ENCODE measurements at places on chromosomes 2 and 18. TPM values are rescaled to one million over a fixed set of nuclear protein-coding genes. Genes with fewer than 3 reads are reported as not detected.

GRCh38 chr2:224611938-224612337, 26.8 kb upstream of the CUL3 start:
- DNase-seq = no peak

DNA sequence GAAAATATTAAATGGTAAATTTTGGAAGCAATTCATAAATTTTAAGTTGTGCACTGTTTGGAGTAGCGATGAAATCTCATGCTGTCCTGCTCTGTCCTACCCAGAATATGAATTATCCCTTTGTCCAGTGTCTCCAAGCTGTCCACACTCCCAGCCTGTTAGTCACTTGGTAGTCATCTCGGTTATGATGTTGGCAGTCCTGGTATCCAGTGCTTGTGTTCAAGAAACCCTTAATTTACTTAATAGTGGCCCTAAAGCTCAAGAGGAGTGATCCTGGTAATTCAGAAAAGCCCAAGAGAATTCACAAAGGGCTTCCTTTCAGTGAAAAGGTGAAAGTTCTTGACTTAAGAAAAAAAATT, 71.8 kb upstream of the STAM2 start:
- DNase-seq = no peak

- DNase-seq = no peak
Observed at GRCh38 chr2:124542932-124543640, 518.0 kb downstream of the CNTNAP5 start.

- no peak for DNase-seq
Observed at GRCh38 chr2:109155553-109156451, 26.8 kb downstream of the SH3RF3 start.

- DNase-seq = no peak
Observed at GRCh38 chr2:86027922-86028765, 77.5 kb downstream of the POLR1A start.

DNA sequence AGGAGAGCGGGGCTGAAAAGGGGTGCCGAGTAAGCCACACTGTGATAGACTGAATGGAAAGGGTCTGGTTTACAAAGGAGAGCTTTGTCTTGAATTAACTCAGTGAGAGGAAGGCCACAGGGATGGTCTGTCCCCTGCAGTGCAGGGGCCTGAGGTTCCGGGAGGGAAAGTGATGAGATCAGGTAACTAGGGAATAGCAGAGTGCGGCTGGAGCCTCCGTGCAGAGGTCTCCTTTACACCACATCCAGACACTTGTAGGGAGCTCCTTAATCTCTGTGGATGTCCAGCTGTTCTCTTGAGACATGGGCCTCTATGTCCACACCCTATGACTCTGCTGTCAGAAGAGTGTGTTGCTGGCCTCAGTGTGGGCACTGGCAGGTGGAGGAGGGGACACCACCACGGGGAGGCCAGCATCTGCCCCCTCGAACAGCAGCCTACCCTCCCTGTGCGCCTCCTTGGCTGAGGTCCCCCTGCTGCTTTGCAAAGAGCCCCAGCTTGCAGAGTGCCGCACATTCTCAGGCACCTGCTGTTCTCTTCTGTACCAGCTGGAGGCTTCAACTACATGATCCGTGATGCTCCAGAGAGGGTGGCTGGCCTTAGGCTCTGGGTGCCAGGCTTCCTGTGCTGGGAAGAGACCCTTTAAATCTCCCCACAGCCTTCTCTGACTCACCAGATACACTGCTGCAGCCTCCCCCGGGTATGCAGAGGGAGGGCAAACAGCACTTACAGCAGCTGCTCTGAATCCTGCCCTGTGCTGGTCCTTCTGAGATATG, 25.9 kb downstream of the ENOSF1 start:
- DNase-seq = no peak

DNA sequence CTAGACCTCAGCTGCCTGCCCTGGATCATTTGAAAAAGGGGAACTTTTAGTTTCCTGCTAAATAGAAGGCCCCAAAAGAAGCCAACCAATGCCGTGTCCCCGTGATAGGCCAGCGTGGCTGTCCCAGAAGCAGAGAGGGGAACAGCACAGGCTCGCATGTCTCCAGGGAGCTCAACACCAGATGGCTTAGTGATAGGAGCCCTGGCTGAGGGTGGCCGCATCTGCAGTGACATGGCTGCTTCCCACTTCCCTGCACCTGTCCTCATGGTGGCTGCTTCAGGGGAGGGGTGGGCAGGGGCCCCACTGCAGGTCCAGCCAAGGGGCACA, 79.6 kb downstream of the MBP start:
- DNase-seq = no peak

GRCh38 chr2:23703037-23703582, 223.8 kb downstream of the ATAD2B start:
- DNase-seq = peak; percentile 67

GRCh38 chr2:224975761-224976160, 66.5 kb downstream of the DOCK10 start:
- no peak for DNase-seq

GRCh38 chr2:126300348-126300747, 355.6 kb upstream of the GYPC start:
- DNase-seq = no peak

DNA sequence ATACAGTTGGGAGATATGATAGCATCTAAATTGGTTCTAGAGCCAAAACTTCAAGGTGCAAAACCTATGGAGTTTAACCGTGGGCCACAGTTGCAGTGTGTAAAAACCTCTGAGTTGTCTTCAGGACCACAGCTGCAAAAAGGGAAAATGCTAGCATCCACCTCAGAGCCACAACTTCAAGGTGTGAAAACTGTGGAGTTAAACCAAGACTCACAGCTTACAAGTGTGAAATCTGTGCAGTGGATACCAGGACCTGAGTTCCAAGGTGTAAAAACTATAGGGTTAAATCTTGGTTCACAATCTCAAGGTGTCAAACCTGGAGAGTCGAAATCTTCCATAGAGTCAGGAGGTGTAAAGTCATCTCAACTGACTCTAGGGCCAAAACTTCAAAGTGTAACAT, 10.4 kb upstream of the ZNF512 start:
- no peak for DNase-seq

DNA sequence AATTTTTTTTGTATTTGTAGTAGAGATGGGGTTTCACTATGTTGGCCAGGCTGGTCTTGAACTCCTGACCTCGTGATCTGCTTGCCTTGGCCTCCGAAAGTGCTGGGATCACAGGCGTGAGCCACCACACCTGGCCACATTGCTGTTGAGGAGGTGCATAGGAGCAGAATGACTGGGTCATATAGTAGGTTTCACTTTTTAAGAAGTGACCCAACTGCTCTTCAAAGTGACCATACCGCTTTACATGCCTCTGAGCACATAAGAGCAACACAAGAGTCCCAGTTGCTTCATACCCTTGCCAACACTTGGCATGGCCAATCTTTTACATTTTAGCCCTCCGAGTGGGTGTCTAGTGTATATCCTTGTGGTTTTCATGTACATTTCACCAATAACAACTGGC, 28.9 kb downstream of the RRM2 start:
- no peak for DNase-seq

DNA sequence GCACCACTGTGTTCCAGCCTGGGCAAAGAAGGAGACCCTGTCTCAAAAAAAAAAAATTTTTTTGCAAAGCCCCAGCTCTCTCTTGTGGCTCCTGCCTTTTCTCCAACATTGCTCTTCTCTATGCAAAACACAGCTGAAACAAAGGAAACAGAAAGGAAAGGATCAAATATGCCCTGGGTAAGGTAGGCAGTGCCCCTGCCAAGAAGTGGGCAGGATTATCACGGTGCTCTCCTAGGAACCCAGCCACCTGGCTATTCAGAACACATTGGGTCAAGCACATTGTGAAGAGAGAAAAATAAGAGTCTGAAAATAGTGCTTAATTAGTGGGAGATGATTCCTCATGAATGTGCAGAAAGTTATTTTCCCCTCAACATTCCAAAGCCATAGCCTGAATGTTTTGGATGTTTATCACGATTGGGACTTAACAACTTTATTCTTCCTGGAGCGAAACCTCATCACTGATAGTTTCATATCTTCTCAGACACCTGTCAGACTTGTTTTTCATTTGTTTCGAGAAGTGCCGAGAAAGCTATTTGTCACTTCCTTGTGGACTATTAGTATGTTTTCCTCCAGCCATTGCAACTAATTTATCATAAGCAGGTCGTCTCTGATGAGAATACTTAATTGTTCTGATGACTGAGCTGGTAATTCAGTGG, 42.7 kb upstream of the RPL31 start:
- DNase-seq = no peak

- no peak for DNase-seq
Observed at GRCh38 chr2:28601616-28602015, 105.8 kb downstream of the PLB1 start.

DNA sequence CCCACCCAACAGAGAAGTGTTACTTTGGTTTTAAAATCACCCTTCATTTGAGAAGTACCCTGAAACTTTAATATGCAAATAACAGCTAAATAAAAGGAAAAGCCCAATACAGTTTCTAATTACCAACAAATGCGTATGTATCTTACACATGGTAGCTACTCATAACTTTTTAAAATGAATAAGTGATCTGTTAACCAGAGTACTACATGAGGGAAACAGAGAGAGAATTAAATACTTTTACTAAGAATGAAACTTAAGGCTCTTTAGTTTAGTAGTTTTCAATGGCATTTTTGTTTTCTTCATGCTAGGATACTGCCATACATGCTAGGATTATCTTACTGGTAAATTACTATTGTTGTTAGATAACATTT, 39.1 kb upstream of the NABP1 start:
- no peak for DNase-seq

DNA sequence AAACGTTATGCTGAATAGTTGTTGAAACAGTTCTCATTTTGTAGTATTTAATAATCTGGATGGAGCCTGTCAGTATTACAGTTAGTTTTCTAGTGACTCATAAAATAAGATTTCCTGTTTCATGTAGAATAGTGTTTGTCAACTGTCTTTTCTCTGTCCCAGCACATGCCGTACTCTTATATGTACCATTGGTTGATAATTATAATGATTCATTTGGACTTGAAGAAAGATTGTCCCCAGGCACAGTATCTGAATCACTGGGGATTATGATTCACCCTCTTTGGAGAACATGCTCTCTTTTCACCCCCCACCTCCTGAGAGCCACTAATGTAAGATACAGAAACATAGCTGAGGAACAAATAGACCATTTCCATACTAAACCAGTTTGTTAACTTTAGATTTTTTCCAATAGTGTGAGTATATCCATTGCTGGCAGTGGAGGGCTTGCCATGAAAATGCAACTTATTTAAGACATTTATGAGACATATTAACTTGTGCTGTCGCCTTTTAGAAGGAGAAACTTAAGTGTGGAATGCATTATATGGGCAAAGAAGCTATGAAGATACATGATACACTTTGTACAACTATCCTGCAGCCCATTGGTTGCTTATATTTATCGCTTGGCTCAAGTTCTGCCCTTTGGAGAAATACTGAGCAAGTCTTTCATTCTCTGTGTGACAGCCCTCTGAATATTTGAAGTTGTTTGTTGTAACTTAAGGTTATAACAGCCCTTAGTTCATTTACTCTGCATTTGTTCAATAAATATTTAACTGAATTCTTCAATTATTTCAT, 12.4 kb downstream of the COPS8 start:
- no peak for DNase-seq

GRCh38 chr2:162082681-162083080, 8.7 kb upstream of the DPP4 start:
- no peak for DNase-seq

GRCh38 chr18:12361770-12362378, 15.2 kb downstream of the AFG3L2 start:
- DNase-seq = no peak

DNA sequence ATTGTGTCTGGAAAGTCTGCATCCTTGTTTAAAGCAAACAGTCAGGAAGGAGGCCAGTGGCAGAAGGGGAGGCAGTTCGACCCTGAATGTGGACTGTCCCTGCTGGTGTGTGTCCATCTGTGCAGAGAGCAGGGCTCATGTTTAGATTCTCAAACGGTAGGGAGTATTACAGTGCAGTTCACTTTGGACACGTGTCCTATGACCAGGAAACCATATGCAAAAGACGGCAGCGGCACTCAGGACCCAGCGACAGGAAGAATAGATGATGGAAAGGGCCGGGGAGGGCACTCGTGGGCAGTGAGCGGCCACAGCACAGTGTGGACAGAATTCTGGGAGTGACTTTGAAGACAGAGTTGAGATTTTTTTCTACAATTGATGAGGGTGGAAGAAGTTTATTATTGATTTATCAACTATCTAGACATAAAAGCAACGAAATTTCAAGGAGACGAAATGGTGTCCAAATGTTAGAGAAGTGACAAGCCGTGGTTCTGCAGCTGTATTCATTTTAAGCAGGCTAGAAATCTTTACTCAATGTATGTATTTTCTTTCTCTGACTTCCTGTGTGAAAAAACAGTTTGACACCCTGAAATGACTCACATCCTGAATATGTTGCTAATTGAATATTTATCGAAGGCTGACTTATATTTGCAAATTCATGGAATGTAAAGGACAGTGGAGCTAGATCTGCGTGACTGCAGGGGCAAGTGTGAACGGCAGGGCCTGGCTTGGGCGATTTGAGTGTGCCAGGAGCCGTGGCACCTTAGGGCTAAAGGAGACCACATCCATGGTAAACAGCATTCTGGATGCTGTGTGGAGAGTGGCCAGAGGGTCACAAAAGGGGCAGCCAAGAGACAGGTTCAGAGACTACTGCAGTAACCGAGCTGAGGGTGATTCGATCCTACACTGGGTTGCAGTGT, 214.2 kb downstream of the PTGR3 start:
- no peak for DNase-seq

GRCh38 chr18:12598181-12598930, 59.6 kb downstream of the SPIRE1 start:
- DNase-seq = no peak

GRCh38 chr2:68426848-68427579, 40.1 kb downstream of the FBXO48 start:
- no peak for DNase-seq

DNA sequence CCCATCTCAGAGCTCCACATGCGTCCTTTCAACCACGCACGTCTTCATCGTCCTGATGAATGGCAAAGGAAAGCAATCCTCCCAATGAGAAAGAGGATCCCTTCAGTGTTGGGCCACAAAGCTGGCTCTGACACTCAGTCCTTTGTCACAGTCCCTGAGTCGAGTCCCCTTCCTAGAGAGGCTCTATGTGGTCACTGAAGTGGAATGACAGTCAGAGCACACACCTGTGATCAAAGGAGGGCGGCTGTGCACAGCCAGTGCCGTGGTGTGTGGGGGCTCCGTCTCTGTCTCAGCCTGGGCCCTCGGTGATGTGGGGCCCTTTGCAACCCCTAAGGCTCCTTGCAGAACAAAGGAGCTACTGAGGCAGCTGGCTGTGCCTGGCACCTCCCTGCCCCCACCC, 157.3 kb upstream of the APCDD1 start:
- DNase-seq = no peak

GRCh38 chr2:213162516-213163118, 11.2 kb upstream of the IKZF2 start:
- no peak for DNase-seq

Gene IL1R2
- total RNA-seq = 63.3 TPM

Gene CNOT9
- 46.4 TPM for total RNA-seq

Gene OR6B2
- total RNA-seq = not detected

Gene LDLRAD4
- 24.3 TPM for total RNA-seq

Gene FANCL
- 23.3 TPM for total RNA-seq

Gene VAMP8
- 46.2 TPM for total RNA-seq

Gene CHRND
- total RNA-seq = not detected

Gene TMEM163
- total RNA-seq = not detected

Gene SLC4A5
- 4.4 TPM for total RNA-seq

Gene COLEC12
- 18.9 TPM for total RNA-seq

Gene CDH19
- 18.2 TPM for total RNA-seq

Gene KCNJ3
- 4.2 TPM for total RNA-seq

Gene SCYGR4
- total RNA-seq = not detected

Gene MERTK
- total RNA-seq = 15.7 TPM

Gene IL37
- not detected for total RNA-seq

Gene HOXD12
- 1.7 TPM for total RNA-seq

Gene TEX44
- total RNA-seq = not detected

Gene SOWAHC
- 25.5 TPM for total RNA-seq

Gene RNU2-63P
- total RNA-seq = not detected

Gene GALNT3
- 7.4 TPM for total RNA-seq
